ENCODE measurements at places on chromosomes 11 and 22.

GRCh38 chr11:96464700-96465307 lies 75.0 kb downstream of the JRKL start:
- no peak for DNase-seq

DNA sequence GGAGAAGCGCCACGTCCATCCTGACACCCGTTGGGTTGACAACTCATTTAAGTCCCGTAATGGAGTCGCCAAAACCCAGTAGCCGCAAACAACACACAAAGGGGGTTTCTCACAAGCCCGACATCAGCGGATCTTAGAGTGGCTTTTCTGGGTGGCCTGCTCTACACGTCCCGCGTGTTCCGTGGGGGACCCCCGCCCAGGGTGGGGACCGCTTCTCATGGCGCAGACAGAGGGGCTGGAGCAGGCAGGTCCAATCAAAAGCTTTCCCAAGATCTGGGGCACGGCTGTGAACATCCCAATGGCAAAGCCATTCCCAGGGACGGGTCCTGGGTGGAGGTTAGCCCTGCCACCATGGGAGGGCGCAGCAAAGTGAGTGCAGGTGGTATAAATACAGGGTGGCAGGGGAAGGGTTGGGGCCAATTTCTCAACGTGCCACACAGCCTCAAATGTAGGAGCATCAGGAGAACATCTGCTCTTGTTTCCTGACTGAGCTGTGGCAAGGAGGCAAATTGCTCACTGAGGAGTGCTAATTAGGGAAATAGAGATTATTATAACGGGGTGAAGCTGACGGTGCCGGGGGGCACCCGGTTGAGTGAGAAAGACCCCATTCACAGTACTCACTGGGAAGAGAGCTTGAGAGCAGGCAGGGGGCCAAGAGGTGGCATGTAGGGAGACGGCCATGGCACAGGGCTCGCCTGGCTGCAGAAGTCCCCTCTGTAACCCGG lies 1447.2 kb downstream of the TBC1D22A start:
- DNase-seq: no peak

DNA sequence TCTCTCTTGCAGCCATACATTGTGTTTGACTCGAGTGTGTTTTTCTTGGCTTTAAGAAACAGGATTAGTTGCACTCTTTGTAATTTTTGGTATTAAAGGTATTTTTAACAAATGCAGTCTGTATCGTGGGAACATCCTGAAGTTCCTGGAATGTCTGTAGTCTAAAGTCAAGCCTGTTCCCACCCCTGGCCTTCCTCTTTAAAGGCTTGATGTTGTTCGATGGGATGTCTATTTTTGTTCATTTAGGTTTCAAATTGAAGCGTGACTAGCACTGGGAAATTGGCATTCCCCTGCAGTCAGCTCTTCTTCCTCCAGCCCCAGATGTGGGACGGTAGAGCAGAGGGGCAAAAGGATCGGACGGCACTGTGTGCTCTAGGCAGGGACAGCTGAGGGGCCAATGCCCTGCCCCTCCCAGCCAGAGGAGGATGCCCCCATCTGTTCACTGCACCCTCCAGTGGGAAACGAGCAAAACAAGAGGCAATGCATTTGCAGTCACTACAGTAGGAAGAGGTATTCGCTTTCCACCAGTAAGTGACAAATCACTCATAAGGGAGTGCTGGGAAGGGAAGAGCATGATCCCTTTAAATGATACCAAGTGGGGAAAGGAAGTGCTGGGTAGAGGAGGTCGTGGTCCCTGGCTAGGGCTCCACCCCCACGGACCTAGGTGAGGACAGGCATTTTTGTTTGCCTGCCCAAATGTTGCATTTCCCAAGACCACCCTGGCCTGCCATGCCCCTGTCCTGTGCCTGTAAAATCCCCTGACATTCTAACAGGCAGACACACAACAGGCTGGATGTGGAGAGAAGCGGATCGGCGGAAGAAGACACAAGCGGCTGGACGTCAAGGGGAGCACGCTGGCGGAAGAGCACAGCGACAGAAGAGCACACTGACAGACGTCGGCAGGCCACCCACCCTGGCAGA lies 47.4 kb upstream of the SEPTIN5 start:
- DNase-seq: no peak

DNA sequence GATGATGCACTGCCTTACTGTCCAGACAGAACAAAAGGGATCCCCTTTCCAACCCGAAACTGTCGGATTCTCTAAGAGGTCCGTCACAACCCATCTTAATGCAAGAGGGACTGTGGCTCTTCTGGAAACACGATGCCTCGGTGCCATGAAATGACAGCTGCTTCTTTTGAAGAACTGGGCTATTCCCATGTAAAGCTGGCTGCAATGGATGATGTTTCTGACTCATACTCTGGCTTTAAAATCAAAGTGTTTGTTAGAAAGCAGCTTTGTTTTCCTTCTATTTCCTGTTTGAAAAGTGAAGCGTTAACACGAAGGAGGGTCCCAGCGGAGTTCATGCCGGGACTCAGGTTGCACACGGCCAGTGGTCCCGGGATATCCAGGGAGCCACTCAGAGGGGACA lies 3.1 kb downstream of the TP53AIP1 start:
- no peak for DNase-seq

DNA sequence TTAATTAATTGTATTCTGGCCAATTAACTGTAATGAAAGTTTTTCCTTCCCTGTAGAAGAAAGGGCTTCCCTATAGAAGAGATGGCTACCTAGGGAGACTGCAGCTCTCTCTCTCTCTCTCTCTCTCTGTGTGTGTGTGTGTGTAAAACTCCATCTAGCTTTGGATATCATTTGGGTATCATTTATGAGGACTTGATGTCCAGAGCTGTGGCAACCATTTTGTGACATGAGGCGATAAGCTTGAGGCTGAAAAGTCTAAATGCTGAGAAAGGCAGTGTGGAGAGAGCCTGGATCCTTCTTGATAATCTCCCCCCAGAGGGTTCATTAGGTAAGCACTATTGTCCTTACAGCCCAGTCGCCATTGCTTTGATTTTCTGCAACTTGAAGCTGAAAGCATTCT lies 30.7 kb upstream of the RASD2 start:
- no peak for DNase-seq

DNA sequence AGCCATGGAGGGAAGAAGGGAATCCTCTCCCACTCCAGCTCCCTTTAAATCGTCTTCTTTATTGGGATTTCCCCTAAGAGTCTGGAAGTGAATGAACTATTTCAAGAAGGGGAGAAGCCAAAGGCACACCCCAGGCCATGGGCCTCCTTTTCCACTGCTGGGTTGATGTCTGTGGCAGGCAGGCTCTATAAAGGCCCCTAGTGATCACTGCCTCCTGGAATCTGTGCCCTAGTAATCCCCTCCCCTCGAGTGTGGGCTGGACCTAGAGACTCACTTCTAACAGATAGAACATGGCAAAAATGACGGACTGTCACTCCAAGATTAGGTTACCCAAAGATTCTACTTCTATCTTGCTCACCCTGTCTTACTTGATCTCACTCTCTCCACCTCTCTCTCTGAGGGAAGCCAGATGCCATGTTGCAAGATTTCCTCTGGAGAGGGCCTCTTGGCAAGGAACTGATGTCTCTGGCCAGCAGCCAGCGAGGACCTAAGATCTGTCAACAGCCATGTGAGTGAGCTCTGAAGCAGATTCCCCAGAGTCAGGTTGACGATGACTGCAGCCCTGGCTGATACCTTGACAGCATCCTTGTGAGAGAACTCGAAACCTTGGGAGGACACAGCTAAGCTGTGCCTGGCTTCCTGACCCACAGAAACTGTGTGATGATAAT lies 444.8 kb downstream of the SOX6 start:
- DNase-seq: no peak

- no peak for DNase-seq
These were observed 23.2 kb downstream of the ADORA2A start for GRCh38 chr22:24450610-24451009.

GRCh38 chr22:23789121-23789520 lies 2.4 kb downstream of the SMARCB1 start:
- DNase-seq: no peak

GRCh38 chr22:39150848-39151215 lies 1.6 kb downstream of the CBX7 start:
- no peak for DNase-seq

- DNase-seq: no peak
These were observed 306.8 kb downstream of the CNTN5 start for GRCh38 chr11:99327527-99327926.

DNA sequence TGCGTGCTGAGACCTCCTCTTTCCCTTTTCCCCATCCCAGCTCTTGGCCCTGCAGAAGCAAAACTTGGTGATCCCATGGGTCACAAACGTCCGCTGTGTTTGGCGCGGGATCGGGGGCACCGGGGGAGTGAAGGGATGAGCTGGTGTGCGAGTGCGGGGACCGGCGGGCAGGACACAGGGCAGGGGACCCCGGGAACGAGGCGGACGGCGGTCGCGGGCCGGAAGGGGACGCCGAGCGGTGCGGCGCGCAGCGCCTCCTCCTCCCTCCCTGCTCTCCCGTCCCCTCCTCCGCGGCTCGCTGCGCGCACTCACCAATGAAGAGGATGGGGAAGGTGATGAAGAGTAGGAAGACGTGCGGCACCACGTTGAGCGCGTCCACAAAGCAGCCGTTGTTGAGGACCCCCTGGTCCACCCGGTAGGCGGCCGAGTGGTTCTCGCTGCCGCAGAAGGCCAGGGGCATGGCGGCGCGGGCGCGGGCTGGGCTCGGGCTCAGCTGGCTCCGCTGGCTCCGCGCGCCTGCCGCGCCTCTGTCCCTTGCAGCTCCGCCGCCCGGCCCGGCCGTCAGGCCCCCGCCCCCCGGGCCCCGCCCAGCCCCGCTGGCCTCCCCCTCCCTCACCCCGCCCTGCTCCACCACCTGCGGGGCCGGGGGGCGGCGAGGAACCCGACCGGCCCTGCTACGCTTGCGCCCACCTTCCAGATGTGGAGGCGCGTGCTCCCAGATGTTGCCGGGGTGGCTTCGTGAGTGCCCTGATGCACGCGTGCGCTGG lies at the start of gene ABCC8:
ABCC8 (minus strand) TSS at position 529 of the 767 bp plus-strand sequence; CDS start at position 460, 69 bp downstream.
- DNase-seq: peak; percentile 54

GRCh38 chr11:119483341-119483880 lies 60.4 kb upstream of the THY1 start:
- DNase-seq: no peak

Data from dorsolateral prefrontal cortex (tissue), 122 donors.